ENCODE measurements at places on chromosomes 11 and 22.
A peak's percentile ranks its signal among the peaks of the same experiment; 100 is the strongest.

GRCh38 chr11:46564459-46564858 is 29.4 kb downstream of the AMBRA1 start:
- DNase-seq: peak; percentile 75

GRCh38 chr22:43174941-43175531 is 11.9 kb downstream of the TTLL12 start:
- no peak for DNase-seq

GRCh38 chr22:49106096-49106841 is 721.4 kb downstream of the BRD1 start:
- no peak for DNase-seq

DNA sequence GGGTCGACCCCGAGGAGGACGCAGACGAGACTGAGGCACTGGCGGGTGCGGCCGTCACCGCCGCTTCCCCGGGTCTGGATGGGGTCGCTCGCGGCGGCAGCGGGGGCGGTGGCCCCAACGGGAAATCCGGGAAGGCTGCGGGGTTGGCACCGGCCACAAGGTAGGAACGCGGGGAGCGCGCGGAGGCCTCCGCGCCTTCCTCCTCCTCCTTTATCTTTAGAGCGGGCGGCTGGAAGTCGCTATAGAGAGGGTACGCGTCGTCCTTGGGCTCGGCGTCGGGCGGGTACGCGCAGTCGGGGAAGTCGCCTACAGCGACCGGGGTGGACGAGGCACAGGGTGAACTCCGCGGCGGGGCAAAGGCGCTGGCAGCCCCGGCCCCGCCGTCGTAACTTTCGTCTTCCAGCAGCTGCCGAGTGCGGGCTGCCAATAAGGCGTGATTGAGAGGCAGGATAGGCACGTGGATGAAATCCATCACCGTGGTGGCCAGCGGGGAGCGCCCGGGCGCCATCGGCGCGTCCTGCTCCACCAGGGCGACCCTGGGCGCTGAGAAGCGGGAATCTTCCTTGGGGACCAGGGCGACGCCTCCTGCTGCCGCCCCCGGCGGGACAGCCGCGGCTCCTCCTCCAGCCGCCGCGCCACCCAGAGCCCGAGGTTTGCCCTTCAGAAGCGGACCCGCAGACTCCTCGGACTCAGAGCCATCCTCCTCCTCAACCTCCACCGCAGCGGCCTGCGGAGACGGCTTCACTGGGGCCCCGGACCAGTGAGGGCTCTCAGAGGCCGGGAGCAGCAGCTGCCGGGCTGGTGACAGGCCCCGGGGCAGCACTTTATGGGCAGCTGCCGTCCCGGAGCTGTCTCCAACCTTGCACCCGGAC is 1.7 kb downstream of the PGR start:
- no peak for DNase-seq

- DNase-seq: no peak
These were observed 5.9 kb downstream of the SYVN1 start for GRCh38 chr11:65128182-65129145.

DNA sequence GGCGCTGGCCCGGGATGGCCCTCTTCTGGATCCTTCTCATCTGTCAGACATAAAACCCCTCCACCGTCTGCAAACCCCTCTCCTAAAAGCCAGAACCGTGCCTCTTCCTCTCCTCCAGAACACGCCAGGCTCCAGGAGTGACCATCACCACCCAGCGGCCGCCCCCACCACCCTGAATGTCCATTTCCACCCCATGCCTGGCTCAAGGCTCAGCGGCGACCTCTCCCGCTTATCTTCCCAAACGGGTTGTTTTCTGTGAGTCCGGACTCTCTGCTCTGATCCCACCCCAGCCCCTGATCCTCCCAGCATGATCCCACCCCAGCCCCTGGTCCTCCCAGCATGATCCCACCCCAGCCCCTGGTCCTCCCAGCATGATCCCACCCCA is 37.6 kb downstream of the CELSR1 start:
- no peak for DNase-seq

DNA sequence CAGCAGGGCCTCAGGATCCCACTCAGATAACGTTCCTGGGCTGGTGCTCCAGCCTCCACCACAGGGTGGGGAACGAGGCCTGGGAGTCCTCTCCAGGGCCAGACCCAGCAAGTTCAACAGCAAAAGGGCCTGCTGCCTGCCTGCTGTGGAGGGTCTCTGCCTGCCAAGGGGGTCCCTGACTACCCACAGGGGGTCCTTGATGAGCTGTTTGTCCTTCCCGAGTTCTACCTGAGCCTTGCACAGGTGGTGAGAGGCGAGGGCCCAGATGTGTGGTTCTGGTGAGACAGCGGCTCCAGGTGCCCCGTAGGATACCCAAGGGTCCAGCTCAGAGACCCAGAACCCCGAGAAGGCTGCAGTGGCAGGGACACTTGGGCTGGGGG is 4.4 kb downstream of the DUSP8 start:
- DNase-seq: no peak

- DNase-seq: no peak
These were observed 410.0 kb downstream of the OPCML start for GRCh38 chr11:133122256-133122655.

- DNase-seq: peak; percentile 67
These were observed 69.7 kb upstream of the CDON start for GRCh38 chr11:126132319-126132718.

DNA sequence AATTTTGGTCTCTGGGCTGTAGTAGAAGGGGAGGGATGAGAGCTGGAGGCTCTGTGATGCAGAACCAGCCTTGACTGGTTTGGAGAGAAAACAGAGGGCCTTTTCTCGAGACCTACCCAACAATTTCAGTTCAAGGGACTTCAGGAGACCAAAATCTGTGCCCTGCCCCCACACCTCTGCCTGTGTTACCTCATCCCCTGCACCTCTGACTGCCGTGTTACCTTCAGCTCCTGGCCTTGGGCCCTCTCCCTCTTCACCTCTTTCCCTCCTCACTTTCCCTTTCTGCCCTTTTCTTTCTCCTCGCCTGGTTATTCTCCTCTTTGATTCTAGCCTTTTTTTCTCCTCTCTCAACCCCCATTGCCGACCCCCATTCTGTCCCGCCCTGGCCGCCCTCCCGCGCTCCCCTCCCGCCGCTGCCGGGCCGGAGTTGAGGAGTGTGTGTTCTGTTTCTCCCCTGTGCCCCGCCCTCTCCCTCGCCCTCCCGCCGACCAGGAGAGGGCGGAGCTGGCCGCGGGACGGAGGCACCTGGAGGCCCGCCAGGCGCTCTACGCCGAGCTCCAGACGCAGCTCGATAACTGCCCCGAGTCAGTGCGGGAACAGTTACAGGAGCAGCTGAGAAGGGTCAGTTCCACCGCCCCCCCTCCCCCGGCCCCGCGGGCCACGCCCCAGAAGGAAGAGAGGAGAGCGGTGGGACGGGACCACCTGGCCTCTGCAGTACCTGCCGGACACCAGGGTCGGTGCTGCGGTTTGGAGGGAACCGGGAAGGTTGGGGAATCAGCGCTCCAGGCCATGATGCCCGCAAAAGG is 27.2 kb downstream of the PHLDB1 start:
- peak; percentile 73 for DNase-seq

DNA sequence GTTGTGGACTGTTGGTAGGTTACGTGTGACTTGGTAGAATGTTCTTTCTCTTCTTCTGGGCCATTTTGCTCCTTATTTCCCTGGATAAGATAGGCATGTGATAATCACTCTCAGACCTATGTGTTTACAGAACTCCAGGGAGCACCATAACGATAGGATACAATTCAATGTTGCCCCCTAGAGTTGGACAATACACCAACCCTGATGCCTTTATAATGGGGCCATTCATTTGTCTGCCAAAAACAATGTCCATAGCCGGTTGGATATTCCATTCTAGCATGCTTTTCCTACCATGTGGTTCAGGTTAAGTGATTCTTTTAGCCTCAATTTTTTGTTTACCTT is 60.5 kb downstream of the APIP start:
- DNase-seq: no peak
